ENCODE measurements at places on chromosomes 2 and 18.

DNA sequence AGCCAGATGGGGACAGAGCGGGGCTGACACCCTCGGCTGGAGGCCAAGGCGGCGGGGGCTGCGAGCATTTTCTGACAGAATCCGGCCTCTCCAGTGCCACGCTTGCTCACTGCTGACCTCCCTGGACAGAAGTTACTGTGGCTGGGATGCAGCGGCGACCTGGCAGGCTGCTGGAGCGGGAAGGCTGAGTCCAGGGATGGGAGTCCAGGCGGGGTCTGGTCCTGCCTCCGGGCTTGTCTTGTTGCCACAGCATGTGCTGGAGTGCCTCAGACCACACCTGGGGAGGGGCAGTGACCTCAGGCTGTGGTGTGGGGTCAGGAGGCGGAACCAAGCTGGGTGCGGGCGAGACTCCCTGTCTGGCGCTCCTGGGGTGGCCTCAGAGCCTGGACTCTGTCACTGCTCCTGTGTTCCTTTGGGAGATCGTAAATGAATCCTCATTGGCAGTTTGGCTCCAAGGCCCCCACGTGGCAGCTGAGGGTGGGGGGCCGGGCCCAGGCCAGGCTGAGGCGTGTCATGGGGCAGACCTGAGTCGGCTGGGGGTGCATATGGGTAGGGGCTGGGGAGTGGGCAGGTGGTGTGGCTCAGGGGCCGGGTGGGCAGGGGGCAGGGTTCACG, 5.5 kb downstream of the BOK start:
- DNase-seq, result no peak

GRCh38 chr2:204127238-204127637, 190.7 kb downstream of the ICOS start:
- no peak for DNase-seq

GRCh38 chr2:135899567-135899966, 23.3 kb upstream of the MCM6 start:
- DNase-seq, result no peak

DNA sequence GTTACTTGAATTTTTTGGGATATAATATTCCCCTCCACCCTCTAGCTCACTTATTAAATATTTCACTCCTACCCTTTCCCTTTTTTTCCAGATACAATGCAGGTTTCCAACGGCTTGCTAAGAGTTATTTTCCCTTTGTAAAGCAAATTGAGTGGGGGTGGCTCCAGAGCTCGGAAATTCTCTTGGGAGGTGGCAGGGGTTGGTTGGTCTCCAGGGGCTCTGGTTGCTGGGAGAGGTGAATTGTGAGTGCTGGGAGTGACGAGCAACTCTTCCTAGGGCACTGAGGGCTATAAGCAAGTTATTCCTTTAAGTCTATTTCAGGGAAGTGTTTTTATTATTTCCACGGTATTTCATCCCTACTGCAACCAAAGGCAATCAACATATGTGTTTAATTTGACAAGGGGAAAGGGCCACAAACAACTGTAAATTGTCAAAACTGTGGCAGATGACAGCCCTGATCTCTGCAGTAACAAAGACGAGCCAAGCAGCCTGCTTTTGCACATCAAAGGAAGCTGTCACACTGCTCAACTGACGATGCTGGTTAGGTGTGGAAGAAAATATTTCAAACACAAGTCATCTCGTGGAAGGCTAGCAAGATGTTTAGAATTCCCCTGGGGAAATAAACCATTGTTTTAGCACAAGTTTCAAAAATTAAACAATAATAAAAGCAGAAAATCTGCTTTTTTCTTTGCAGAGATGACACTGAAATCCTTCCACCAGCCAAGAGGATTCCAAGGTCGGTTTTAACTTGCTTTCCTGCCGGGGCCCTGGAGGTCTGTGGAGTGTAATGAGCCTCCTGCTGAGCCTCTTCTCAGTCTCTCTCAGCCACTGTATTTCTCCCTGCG, 34.8 kb upstream of the ASXL2 start:
- peak; percentile 26 for DNase-seq

DNA sequence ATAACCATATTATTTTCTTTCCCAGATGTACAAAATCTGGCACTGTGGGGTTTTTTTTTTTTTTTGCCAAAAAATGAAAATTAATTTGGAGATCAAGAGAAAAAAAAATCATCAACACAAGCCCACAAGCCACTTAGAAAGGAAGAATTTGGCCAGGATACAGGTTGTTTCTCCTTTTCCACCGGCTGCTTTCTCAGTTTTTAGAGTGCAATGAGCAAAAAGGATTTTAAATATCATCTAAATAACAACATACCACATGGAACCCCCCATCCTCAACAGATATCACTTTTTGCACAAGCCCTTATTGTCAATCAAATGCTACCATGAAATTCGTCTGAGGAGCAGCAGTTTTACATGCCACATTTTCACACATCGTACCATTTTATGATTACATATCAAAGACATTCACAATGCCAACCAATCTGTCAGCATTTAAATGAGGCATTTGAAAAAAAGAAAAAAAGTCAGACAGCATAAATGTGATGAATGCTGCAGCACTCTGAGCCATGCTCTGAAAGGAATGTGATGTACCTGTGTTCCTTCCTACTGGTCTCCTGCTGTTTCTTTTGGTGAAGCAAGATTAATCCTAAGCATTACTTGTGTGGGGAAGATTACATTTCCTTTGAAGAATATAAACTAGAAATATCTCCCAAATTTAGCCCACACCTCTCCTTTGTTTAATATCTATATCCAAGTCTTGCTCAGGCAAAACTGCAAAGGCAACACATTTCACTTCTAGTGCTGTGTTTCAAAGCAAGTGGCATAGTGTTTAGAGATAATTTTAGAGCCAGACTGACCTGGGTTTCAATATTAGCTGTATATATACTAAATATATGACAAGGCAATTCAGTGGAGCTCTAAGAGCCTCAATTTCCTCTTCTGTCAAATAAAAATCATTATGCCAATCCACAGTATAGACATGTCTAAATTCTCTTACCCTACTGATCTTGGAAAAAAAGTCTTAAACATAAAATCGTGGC, 391.3 kb downstream of the CMPK2 start:
- no peak for DNase-seq

GRCh38 chr2:241909769-241910168, 40.2 kb downstream of the RTP5 start:
- DNase-seq, result no peak

DNA sequence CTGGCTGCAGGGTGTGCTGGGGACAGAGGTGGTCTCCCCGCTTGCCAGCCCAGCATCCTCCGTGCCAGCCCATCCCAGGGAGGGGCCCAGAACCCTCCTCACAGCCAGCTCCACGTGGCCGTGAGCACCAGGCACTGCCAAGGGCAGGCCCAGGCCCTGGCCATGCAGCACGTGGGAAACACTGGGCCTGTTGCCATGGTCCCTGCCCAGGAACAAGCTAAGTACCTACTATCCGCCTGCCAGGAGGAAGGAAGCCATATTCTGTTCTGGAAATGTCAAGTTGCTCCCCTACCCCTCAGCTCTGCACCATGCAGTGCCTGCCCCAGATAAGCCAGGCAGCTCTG, 250.6 kb downstream of the CYP26B1 start:
- DNase-seq, result no peak

DNA sequence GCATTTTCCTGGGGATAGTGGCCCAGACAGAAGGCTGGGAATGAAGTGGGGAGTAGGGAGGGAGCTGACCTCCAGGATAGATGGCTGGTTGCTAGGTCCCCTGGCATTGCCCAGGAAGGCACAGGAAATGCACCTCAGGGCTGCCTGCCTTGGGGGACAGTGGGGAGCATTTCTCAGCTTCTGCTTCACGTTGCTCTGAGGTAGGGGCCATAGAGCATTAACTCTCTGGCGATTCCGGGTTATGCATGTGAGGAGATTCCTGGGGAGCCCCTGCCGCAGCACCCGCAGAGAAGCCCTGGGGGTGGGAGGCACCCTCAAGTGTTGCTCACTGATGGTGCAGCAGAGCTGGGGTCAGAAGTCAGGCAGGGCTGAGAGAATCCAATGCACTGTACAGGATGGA, 256.5 kb downstream of the CYP26B1 start:
- DNase-seq, result no peak

- DNase-seq, result no peak
These were observed 70.9 kb upstream of the EML6 start for GRCh38 chr2:54652540-54652939.

GRCh38 chr2:177728399-177728765, 335.8 kb downstream of the AGPS start:
- no peak for DNase-seq

- no peak for DNase-seq
These were observed 290.6 kb downstream of the NDUFA10 start for GRCh38 chr2:239734436-239735005.

DNA sequence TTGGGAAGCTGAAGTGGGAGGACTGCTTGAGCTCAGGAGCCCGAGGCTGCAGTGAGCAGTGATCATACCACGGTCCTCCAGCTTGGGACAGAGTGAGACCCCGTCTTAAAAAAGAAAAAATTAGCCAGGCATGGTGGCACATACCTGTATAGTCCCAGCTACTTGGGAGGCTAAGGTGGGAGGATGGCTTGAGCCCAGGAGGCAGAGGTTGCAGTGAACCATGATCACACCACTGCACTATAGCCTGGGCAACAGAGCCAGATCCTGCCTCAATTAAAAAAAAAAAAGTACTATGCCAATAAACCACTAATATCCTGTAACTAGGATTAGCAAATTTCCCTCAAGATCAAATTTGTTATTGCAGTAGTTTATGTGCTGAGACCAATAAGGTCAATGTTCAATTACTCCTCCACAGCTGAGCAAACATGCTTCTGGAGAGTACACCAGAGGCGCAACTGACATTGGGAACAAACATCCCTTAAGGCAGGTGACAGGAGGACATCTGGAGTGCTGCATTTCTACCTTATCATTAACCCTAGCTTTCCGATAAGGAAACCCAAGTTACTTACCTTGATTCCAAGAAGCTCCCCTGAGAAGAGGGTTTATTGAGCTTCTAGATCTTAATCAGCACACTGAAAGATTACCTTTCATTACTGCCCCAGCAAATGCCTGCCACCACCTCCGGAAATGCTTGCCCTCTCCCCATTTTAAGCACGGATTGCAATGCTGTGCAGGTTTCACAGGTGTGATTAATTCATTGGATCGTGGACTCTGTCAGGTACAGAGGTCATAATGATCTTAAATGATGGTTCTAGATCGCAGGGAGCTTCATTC, 26.2 kb downstream of the MGAT4A start:
- no peak for DNase-seq

- no peak for DNase-seq
These were observed 10.0 kb downstream of the SH3BP4 start for GRCh38 chr2:234961784-234962183.

DNA sequence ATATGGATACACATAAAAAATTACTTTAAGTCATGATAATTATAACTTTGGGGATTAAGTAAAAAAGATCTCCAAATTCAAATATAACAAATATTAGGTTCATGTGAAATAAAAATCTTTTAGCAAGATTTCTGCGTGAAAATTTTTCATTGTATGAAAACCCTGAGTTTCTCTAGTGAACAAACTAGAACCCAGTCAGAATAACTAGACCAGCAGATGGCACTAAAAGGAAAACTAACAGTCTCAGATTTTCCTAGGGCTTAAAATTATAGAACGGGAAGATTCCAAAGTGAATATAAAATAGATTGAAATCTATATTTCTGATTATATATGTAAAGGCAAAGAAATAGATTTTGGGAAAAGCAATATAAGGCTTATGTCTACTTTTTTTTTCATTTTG, 43.3 kb downstream of the TMEM200C start:
- no peak for DNase-seq

DNA sequence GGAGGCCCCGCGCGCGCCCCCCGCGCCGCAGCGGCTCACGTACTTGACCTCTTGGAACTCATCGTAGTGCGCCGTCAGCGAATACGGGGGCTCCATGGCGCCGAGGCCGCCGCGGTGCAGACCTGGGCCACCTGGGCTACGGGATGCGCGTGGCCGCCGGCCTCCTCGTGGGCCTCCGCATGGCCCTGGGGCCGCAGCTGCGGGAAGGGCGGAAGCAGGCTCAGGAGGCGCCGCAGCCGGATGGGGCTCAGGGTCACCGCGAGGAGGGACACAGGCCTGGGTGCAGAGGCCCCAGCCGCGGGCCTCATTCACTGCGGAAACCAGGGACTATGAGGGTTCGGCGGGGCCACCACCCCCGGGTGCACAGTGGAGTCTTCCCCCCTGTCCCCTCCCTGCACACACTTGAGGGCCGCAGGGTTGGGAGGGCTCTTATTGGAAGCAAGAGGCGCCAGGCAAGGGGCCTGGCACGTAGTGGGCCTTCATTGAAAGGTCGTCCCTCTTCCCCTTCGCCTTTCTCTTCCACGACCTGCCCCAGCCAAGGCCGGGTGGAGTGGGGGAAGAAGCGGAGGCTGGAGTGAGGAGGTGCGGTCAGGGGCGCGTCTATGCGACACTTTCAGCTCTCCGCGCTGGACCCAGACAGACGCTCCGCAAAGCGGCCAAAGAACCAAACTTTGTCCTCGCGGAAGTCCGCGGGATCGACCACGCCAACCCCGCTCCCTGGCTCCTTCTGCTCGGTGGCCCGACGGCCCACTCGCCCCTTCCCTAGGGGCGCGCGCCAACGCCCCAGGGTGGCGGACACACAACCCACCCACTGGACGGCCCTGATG, 863 bp downstream of the ECEL1 start:
- no peak for DNase-seq

- no peak for DNase-seq
These were observed 66.6 kb downstream of the CNTNAP5 start for GRCh38 chr2:124091721-124092120.

DNA sequence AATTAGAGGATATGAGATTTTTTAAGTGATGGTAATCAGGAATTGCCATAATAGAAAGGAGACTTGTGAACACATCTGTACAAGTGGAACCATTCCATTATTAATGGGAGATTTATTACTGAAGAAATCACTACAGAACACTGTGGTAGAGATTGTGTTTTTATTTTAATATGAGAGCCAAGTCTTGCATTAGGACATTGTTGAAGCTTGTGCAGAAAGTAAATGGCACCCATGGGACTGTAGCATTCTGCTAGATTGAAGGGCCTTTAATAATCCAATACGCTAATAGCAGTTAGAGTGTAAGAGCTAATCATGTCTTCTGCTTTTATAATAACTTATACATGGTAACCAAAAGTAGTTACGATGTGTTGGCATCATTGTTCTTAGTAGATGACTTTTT, 83.6 kb downstream of the VRK2 start:
- DNase-seq, result no peak

DNA sequence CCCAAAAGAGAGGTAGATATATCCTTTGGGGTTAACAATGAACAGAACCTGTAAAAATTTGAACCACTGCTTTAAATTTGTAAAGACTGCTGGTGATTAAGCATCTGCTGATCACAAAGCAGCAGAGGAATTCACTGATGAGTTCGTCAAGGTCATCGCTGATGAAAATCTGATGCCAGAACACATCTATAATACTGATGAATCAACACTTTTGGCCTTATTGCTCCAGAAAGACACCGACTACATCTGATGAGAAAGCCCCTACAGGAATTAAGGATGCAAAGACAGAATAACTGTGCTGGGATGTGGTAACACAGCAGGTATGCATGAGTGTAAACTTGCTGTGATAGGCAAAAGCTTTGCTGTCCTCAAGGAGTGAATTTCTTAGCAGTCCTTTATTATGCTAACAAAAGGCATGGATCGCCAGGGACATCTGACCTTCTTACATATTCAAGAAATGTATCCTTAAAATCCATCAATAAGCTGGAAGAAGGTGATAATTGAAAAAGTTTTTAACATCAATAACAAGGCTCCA, 30.5 kb upstream of the SGPP2 start:
- DNase-seq, result no peak

GRCh38 chr2:15302154-15302553, 259.0 kb downstream of the NBAS start:
- DNase-seq, result no peak
